ENCODE measurements at places on chromosomes 11 and 22. TPM values are rescaled to one million over a fixed set of nuclear protein-coding genes. Genes with fewer than 3 reads are reported as not detected.

Gene MMP27
- polyA plus RNA-seq = not detected

Gene MOV10L1
- polyA plus RNA-seq = 1.6 TPM

Gene OR51E2
- polyA plus RNA-seq = not detected

Gene IGSF22
- polyA plus RNA-seq = 1.8 TPM

Gene RANGAP1
- polyA plus RNA-seq = 2.4 TPM

Gene AP1B1
- polyA plus RNA-seq = 10.2 TPM

Gene OR52I2
- polyA plus RNA-seq = not detected

Gene RTL10
- polyA plus RNA-seq = 2.5 TPM

Gene MDK
- 27.1 TPM for polyA plus RNA-seq

Gene GAL
- polyA plus RNA-seq = not detected

Gene MUC2
- polyA plus RNA-seq = not detected

Gene SLC5A1
- polyA plus RNA-seq = not detected

Gene SYCE3
- polyA plus RNA-seq = 43.1 TPM

Gene JAML
- not detected for polyA plus RNA-seq

Gene DENND5A
- polyA plus RNA-seq = 26.1 TPM

Gene CEND1
- polyA plus RNA-seq = 14.7 TPM

Gene VSIG2
- not detected for polyA plus RNA-seq

Gene OR6T1
- polyA plus RNA-seq = not detected

Gene ZP1
- not detected for polyA plus RNA-seq

Gene SCUBE2
- 6.4 TPM for polyA plus RNA-seq

Gene GRIA4
- 42.7 TPM for polyA plus RNA-seq

Gene BDNF
- polyA plus RNA-seq = 0.91 TPM

Gene KRTAP5-8
- not detected for polyA plus RNA-seq

Gene OR8A1
- not detected for polyA plus RNA-seq

Gene RIC3
- polyA plus RNA-seq = 66.1 TPM

Gene FGF4
- polyA plus RNA-seq = not detected

Gene H19
- polyA plus RNA-seq = not detected

Gene CBLIF
- not detected for polyA plus RNA-seq

Gene BACE1
- 10.9 TPM for polyA plus RNA-seq

Gene TRIM49
- polyA plus RNA-seq = not detected

Gene POU2AF2
- polyA plus RNA-seq = not detected

Gene TRIM48
- not detected for polyA plus RNA-seq

Gene ZBTB44
- polyA plus RNA-seq = 30.0 TPM

Gene CD248
- polyA plus RNA-seq = not detected

Gene ELFN2
- polyA plus RNA-seq = 0.19 TPM

Gene C11orf42
- not detected for polyA plus RNA-seq

Gene ETS1
- polyA plus RNA-seq = 5.2 TPM

Gene KCNC1
- polyA plus RNA-seq = 201 TPM

All from Purkinje cell (primary cell).